HuH-7.5 (cell line): ENCODE measurements at places on chromosomes 7 and 10.
A peak's percentile ranks its signal among the peaks of the same experiment; 100 is the strongest.

GRCh38 chr7:21886396-21886795 lies 59.3 kb downstream of the CDCA7L start:
- DNase-seq: no peak

GRCh38 chr10:105691811-105692210 lies 1050.7 kb downstream of the SORCS3 start:
- no peak for DNase-seq

- no peak for DNase-seq
These were observed 186.4 kb downstream of the MGMT start for GRCh38 chr10:129653428-129653827.

- no peak for DNase-seq
These were observed 92.9 kb downstream of the SRPK2 start for GRCh38 chr7:105295596-105296352.

DNA sequence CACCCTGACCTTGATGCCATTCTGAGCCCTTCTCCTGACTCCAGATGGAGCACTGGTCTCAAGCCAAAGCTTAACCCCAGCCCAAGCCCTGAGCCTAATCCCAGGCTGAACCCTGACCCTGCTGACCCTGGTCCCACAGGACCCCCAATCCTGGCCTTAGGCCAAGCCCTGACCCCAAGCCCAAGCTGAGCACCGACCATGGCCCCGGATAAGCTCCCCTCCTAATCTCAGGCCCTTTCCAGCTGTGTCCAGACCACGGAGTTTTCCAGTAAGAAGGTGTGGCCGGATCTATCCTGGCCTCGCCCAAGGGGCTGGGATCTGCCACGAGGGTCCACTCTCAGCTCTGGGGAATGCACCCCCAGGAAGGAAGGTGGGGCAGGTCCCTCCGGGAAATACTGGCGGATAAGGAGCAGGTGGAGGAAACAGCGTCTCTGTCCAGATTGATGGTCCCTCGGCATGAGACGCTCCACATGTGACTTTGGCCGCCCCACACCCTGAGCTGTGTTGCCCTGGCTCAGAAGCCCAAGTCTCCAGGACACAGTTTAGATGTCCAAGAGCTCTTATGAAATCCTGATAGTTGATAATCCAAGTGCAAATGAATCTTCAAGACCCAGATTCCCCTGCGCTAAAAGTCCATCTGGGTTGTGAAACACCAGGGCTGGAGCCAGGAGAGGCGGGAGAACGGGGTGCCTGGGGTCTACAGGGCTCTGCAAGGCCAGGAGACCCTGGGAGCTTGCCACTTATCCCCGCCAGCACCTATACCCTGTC lies 10.4 kb downstream of the ELN start:
- DNase-seq: no peak

GRCh38 chr7:77766801-77767605 lies 31.2 kb downstream of the TMEM60 start:
- no peak for DNase-seq

DNA sequence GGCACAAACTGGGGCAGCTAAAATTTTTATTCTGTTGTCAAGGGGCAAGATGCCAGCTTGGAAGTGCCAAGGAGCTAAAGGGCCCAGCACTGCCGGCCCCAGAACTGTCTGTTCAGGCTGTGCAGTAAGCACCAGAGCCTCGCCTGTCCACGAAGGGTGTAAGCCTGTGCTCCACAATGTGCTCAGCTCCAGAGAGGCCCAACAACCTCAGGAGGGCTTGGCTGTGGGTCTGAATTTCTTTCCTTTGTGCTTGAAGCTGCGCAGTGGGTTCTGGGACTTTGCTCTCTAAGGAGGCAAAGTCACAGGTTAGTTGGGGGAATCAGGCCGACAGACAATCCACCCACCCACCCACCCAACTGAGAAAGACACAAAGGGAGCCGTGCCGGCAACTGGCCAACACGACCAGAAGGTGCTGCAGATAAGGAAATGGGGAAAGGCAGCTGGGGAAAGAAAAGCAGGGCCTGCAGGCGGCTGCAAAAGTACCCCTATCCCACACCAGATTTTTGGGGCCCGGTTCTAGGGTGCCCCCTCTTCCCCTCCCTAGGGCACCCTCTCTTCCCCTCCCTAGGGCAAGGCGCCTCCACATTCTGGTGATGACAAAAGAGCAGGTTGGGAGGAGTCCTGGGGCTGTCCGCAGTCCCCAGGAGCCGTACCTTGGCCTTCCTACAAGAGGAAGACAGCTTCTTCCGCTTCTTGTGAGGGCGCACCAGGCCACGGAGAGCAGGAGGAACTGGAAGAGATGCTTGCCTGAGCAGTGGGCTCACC lies 7.7 kb downstream of the DDX56 start:
- no peak for DNase-seq

- no peak for DNase-seq
These were observed 20.5 kb downstream of the ITPRIP start for GRCh38 chr10:104317726-104318299.

DNA sequence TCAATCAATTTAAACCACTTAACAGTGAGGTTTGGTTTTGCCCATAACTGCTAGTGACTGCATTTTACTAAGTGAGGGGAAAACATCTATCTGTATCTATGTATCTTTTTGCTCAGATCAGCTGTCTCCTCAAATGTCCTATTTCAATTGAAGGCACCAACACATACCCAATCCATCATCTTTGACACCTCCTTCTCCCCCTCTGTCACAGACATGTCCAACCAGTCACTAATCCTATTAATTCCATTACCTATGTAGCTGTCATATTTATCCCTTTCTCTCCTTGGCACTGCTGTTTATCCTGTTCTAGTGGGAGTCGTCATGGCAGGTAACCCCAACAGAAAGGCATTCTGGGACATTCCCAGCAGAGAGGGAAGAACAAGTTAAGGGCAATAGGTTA lies 975.2 kb upstream of the AUTS2 start:
- DNase-seq: no peak

- peak; percentile 48 for DNase-seq
These were observed 3.1 kb upstream of the PAPSS2 start for GRCh38 chr10:87656431-87657072.

DNA sequence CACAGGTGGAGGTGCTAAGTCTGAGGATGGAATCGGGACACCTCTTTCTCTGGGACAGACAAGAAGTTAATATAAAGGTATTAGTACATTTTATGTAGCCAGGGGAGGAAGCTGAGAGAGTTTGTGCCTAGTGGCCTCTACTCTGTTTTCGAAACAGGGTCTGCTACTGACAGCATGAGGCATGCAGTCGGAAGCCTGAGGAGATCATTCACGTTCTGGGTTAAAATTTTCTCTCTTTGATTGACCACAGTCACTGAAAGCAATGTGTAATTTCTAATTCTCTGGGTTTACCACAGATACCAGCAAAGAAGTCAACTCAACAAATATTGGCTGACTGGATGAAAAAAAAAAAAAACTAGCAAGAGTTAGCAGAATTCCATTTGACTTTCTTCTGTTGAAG lies 53.3 kb upstream of the KCTD7 start:
- no peak for DNase-seq

DNA sequence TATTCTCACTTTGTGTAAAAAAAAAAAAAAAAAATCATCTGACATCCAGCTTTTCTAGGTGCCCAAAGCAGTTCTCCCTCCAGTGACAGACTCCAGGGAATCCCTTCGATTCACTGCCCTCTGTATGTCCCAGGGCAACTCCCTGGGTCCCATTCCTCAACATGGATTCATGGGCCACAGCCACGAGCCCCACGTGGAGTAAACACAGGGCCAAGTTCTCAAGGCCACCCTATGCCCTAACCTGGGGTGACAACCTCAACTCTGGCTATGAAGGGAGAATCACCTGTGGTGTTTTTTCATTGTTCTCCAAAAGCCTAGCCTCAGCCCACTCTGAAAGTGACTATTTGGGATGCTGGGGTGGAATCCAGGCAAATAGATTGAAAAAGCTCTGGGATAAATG lies 3.4 kb downstream of the BNIP3 start:
- DNase-seq: no peak

DNA sequence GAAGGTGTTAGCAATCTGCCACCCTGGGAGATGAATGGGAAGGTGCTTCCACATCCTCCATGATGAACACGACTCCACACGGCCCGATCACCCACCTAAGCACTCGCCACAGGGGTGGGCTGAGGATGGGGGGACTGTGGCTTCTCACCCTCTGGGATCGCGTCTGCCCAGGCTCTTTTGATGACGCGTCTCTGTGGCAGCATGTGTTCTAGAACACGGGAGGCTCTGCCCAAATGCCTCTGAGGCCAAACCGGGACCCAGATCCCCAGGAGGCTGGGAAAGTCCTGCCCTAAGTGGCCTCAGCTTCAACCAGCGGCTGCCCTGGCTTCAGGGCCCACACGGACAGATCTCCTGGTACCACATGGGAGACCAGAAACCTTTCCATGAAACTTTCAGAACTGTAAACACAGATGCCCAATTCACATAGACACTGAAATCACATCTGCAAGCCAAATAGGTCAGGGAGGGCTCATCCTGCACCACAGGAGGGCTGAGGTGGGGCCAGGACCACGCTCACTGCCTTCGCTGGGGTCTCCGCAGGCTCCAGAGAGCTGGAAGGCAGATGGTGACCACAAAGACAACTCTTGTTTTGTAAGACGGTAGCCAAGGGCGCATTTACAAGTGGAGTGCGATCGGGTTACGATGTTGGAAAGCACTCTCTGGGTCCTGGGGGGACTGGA lies 200.6 kb downstream of the PTPRN2 start:
- DNase-seq: no peak

DNA sequence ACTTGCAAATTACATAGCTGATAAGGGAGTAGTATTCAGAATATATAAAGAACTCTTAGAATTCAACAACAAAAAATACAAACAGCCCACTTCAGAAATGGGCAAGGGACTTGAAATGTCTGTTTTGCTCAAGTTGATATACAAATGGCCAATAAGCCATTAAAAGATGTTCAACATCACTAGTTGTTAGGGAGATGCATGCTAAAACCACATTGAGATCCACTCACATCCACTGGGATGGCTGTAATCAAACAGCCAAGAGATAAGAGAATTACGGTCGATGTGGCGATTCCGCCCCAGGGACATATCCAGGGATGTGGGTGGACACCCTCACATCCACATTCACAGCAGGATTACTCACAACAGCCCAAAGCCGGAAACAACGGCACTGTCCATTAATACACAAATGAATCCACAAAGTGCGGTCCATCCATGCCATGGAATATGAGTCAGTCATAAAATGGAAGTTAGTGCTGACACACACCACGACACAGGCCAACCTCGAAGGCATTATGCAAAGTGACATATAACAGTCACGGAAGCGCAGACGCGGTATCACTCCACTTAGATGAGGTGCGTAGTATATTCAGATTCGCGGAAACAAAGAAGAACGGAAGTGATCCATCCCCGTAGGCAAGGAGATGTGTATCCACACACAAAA lies 227.8 kb downstream of the DNAJB6 start:
- no peak for DNase-seq

- DNase-seq: no peak
These were observed 55.2 kb upstream of the WNT16 start for GRCh38 chr7:121273467-121274167.

DNA sequence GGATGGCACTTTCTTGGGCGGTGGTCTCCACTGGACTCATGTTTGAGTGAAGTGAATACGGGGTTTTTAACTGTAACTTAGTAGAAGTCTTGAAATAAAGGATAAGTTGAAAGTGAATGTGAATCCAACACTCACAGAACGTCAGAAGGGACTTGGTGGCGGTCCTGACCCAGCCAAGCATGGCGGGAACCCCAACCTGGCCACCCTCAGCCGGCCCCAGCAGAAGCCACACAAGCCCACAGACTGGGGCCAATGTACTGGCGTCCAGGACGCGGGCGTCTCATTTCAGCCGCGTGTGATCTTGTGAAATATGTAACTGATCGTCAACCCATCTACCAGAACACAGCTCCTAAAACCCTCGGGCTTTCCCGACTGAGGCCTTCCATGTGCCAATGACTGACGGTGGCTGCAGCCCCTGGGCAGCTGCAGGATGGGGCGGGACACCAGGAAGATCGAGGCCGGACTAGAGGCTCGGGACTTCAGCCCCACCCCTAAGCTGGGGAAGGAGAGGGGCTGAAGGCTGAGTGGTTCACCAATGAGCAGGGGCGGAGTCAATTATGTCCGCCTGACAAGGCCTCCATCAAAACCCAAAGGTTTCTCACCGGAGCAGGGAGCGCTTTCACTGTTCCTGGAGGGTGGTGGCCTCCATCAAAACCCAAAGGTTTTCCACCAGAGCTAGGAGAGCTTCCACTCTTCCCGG lies 161.5 kb downstream of the MAD1L1 start:
- no peak for DNase-seq

- no peak for DNase-seq
These were observed 94.2 kb downstream of the CD36 start for GRCh38 chr7:80732630-80733029.

DNA sequence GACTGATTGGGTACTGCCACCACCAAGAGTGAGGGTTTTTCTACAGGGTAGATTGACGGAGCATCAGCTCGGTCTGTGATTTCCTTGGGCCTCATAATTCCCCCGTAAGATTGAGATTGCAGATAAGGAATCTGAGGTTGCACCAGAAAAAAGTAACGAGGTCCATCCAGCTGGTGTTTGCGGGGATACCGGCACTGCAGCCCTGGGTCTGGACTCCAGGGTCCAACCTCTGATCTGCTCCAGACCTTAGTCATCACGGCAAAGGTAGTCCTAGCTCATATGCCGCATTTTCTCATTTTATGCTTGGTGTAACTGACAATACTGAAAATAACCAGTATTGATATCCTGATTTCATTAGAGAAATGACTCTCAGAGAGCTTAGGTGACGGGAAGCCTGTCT lies 3.9 kb downstream of the CARD11 start:
- no peak for DNase-seq

DNA sequence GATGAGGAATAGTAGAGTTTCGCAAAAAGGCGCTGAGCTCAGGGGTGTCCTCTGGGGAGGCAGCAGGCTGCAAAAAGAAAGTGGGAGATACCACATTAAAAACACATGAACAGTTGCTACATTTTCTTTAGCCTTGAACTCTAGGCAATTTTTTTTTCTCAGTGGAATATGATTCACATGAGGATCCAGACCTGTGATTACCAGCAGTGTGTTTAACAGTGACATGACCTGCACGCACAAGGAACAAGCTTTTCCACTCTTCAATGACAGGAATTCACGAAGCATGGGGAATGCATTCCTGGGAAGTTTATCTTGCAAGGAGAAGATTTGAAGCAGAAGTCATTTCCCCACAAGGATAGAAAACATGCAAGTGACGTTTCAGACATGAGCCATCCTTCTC lies 161.6 kb downstream of the ITGA8 start:
- no peak for DNase-seq

DNA sequence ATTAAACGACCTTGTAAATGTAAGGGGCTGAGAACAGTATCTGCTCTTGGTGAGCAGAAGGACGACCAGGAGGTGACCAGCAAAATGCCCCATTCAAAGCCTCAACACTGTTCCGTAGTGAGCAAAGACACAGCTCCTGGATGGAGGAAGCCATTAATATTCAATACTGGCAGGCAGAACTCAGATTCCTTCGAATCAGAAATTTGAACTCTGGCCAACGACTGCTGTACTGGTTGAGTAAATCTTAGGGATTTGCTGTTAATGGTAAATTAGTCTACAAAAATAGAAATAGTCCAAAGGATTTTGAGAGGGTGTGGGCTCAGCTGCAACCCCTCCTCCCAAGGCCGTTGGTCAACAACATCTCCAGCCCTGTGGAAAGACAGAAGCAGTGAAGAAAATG lies 130.5 kb upstream of the PFKP start:
- no peak for DNase-seq

- no peak for DNase-seq
These were observed 683 bp upstream of the ANKRD22 start for GRCh38 chr10:88852327-88852726.
